ENCODE measurements at places on chromosomes 1 and 21. TPM values are rescaled to one million over a fixed set of nuclear protein-coding genes. Genes with fewer than 3 reads are reported as not detected.

Gene OR2W3
- 3.9 TPM for total RNA-seq

- no peak for DNase-seq
- peak overlapping the region; percentile 66 for H3K4me3 ChIP-seq
- no peaks in the 10 kb centered on the region for H3K27me3 ChIP-seq
- peak overlapping the region; percentile 81 for H3K27ac ChIP-seq
- no peaks in the 10 kb centered on the region for H3K36me3 ChIP-seq
- peaks cover 36% of the 10 kb centered on the region for H3K4me1 ChIP-seq
Measured at GRCh38 chr1:227728059-227728891, 6.8 kb downstream of the JMJD4 start.

- no peaks in the 10 kb centered on the region for H3K36me3 ChIP-seq
- DNase-seq: no peak
- no peaks in the 10 kb centered on the region for H3K4me1 ChIP-seq
Measured at GRCh38 chr1:199135901-199136300, 497.1 kb downstream of the PTPRC start.

DNA sequence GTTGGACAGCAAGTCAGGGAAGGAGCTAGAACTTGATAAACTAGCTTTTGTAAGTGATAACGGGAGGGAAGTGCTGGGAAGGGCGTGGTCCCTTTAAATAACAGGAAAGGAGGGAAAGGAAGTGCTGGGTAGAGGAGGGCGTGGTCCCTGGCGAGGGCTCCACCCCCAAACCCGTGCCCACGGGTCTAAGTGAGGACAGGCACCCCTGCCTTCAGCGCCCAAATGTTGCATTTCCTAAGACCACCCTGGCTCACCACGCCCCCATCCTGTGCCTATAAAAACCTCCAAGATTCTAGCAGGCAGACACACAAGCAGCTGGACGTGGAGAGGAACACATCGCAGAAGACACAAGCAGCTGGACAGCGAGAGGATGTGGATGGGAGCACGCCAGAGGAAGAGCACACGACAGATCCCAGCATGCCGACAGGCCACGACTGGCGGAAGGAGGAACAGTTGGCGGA, 58.5 kb downstream of the PALMD start:
- no peaks in the 10 kb centered on the region for H3K27me3 ChIP-seq
- no peak overlapping the region for H3K4me3 ChIP-seq
- H3K27ac ChIP-seq: no peak overlapping the region

GRCh38 chr1:220878191-220879075, 810 bp upstream of the HLX start:
- H3K27ac ChIP-seq: peak overlapping the region; percentile 94
- no peaks in the 10 kb centered on the region for H3K27me3 ChIP-seq
- DNase-seq: no peak
- peaks cover 41% of the 10 kb centered on the region for H3K4me1 ChIP-seq

- no peak overlapping the region for H3K4me3 ChIP-seq
- DNase-seq: no peak
- H3K36me3 ChIP-seq: no peaks in the 10 kb centered on the region
- H3K27ac ChIP-seq: no peak overlapping the region
- peaks cover 5% of the 10 kb centered on the region for H3K4me1 ChIP-seq
- no peaks in the 10 kb centered on the region for H3K27me3 ChIP-seq
Measured at GRCh38 chr1:232393010-232393409, 236.9 kb downstream of the SIPA1L2 start.

DNA sequence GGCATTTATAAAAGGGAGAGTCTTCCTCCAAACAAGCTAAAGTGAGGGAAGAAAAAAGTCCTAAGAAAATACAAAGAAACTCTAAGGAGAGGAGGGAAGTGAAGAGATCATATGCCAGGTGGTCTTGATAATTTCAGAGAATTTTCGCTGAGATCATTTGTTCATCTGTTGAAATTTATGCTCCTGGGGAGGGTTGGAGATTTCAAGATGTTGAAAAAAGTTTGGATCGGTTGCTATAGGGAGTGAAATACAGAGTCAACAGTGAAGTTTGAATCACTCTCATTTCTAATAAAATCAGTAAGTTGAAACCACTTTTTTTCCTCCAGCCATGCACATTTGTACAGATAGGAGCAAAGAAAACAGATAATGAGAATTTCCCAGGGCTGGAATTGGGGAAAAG, 299.1 kb upstream of the ADAMTS5 start:
- H3K27ac ChIP-seq: peak overlapping the region; percentile 2
- H3K27me3 ChIP-seq: no peaks in the 10 kb centered on the region
- no peak for DNase-seq
- H3K36me3 ChIP-seq: no peaks in the 10 kb centered on the region

DNA sequence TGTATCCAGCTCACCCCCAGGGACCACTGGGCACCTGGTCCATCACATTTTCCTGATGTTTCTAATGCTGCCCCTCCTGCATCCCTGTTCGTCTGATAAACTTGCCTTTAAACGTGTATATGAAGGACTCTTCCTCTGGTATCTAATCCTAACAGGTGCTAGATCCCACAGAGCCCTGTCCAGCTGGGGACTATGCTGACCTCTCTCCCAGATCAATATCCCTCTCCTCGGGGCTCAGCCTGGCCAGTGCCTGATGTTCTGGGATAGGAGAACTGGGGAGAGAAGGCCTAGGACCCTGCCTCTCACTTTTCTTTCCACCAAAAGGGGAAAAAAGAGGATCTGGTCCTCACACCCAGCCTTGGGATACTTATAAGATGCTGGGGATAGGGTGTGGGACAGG, 1.4 kb upstream of the SLC5A9 start:
- DNase-seq: no peak
- H3K4me1 ChIP-seq: peaks cover 4% of the 10 kb centered on the region
- H3K36me3 ChIP-seq: no peaks in the 10 kb centered on the region
- no peaks in the 10 kb centered on the region for H3K27me3 ChIP-seq
- no peak overlapping the region for H3K27ac ChIP-seq

Gene FCRL4
- total RNA-seq: not detected

- no peak overlapping the region for H3K27ac ChIP-seq
- DNase-seq: no peak
- H3K36me3 ChIP-seq: no peaks in the 10 kb centered on the region
- no peaks in the 10 kb centered on the region for H3K4me1 ChIP-seq
Measured at GRCh38 chr1:240189386-240189989, 97.8 kb downstream of the FMN2 start.

- H3K27ac ChIP-seq: peak overlapping the region; percentile 4
- no peaks in the 10 kb centered on the region for H3K27me3 ChIP-seq
- H3K4me1 ChIP-seq: peaks cover 39% of the 10 kb centered on the region
- DNase-seq: no peak
Measured at GRCh38 chr21:33844104-33844889, 71.3 kb downstream of the ATP5PO start.

GRCh38 chr1:205561501-205562203, 57.2 kb downstream of the CDK18 start:
- no peaks in the 10 kb centered on the region for H3K36me3 ChIP-seq
- no peaks in the 10 kb centered on the region for H3K27me3 ChIP-seq
- peaks cover 4% of the 10 kb centered on the region for H3K4me1 ChIP-seq
- no peak for DNase-seq

- DNase-seq: no peak
- no peak overlapping the region for H3K4me3 ChIP-seq
- no peaks in the 10 kb centered on the region for H3K36me3 ChIP-seq
- H3K27me3 ChIP-seq: no peaks in the 10 kb centered on the region
- H3K4me1 ChIP-seq: peaks cover 31% of the 10 kb centered on the region
- H3K27ac ChIP-seq: no peak overlapping the region
Measured at GRCh38 chr1:39951926-39952325, 3.0 kb upstream of the MFSD2A start.

Gene RGS4
- total RNA-seq: 6.9 TPM

Gene NMNAT1
- total RNA-seq: 7.6 TPM

DNA sequence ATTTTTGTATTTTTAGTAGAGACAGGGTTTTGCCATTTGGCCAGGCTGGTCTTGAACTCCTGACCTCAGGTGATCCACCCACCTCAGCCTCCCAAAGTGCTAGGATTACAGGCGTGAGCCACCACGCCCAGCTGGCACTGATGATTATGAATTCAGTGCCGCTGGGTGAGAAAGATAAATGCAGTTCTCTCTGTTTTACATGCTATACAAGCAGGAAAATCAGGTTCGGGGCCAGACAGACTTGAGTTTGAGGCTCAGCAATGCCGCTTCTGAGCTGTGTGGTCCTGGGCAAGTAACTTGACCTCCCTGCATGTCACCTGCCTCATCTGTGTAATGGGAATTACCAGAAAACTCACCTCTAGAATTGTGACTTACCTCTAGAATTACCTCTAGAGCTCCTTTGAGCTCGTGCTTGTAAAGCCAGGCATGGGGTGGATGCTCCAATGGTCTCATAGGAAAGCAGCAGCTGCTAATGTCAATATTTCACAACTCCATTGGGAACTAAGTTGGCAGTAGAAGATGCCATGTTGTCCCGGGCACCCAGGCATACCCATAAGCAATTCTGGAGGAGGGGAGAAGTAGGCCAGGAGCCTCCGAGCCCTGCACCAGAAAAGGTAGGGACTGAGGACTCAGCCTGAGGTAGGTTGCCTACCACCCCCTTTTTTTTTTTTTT, 119.8 kb upstream of the SLC25A33 start:
- no peak overlapping the region for H3K4me3 ChIP-seq
- DNase-seq: no peak
- H3K4me1 ChIP-seq: peaks cover 6% of the 10 kb centered on the region
- no peaks in the 10 kb centered on the region for H3K36me3 ChIP-seq

Gene SYT14
- total RNA-seq: 0.49 TPM

Gene LCE3D
- 57.5 TPM for total RNA-seq

Gene DENND4B
- total RNA-seq: 42.7 TPM

DNA sequence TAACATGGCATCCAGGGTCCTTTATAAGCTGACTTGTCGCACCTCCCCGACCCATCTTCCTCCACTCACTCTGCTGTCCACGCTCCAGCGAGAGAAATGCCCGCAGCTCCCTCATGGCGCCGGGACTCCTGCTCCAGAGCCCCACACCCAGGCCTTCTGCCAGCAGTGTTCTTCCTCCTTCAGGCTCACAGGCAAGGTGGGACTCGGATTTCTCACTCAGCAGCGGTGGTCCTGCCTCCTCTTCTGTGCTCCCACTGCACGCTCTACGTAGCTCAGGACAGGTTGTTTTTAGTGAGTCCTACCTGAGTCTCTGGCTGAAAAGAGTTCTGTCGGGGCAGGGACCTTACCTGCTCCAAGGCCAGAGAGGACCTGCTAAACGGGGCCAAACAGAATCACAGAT, 11.2 kb downstream of the THEMIS2 start:
- H3K4me3 ChIP-seq: no peak overlapping the region
- H3K4me1 ChIP-seq: no peaks in the 10 kb centered on the region
- H3K27me3 ChIP-seq: no peaks in the 10 kb centered on the region
- DNase-seq: no peak

Gene S100A1
- not detected for total RNA-seq

- no peak overlapping the region for H3K4me3 ChIP-seq
- H3K36me3 ChIP-seq: peaks cover under 1% of the 10 kb centered on the region
- no peak for DNase-seq
- no peaks in the 10 kb centered on the region for H3K27me3 ChIP-seq
Measured at GRCh38 chr1:111142356-111142975, 2.4 kb downstream of the CEPT1 start.

Gene SPRR2B
- not detected for total RNA-seq

Gene TMEM269
- total RNA-seq: not detected

DNA sequence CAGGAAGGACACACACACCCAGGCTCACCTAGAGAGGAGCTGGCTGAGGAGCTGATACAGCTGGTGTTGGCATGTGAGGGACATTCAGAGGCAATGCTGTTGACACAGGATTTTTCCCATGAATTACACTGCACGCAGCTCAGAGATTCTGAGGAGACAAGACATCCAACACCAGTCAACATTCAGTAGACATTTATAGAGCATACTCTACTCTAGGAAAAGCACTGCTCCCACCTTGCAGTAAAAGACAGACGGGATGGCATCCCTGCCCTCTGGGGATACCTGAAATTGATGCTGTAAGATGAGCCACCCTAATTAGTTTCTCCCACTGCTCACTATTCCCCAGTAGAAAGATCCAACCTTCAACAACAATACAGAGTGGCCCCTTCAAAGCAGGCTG, 5.1 kb downstream of the LYPD8 start:
- H3K36me3 ChIP-seq: no peaks in the 10 kb centered on the region
- no peaks in the 10 kb centered on the region for H3K4me1 ChIP-seq
- H3K4me3 ChIP-seq: no peak overlapping the region
- no peak for DNase-seq
- no peaks in the 10 kb centered on the region for H3K27me3 ChIP-seq
- no peak overlapping the region for H3K27ac ChIP-seq

DNA sequence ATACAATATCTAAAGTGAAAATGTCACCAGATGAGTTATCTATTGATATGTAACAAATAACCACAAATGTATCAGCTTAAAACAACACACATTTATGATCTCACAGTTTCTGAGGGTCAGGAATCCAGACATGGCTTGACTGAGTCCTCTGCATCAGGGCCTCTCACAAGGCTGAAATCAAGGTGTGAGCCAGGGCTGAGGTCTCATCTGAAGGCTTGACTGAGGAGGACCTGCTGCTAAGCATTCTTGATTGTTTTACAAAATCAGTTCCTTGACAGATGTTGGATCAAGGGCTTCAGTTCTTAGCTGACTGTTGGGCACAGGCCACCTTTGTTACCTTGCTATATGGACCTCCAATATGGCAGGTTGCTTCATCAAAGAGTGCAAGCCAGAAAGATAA, 483.7 kb downstream of the CAMTA1 start:
- DNase-seq: no peak
- no peak overlapping the region for H3K4me3 ChIP-seq
- no peaks in the 10 kb centered on the region for H3K4me1 ChIP-seq
- no peaks in the 10 kb centered on the region for H3K36me3 ChIP-seq
- H3K27me3 ChIP-seq: no peaks in the 10 kb centered on the region

- no peak for DNase-seq
- peak overlapping the region; percentile 52 for H3K4me3 ChIP-seq
- H3K36me3 ChIP-seq: no peaks in the 10 kb centered on the region
- H3K27ac ChIP-seq: peak overlapping the region; percentile 86
Measured at GRCh38 chr1:207911856-207912760, 1.2 kb upstream of the CD34 start.

DNA sequence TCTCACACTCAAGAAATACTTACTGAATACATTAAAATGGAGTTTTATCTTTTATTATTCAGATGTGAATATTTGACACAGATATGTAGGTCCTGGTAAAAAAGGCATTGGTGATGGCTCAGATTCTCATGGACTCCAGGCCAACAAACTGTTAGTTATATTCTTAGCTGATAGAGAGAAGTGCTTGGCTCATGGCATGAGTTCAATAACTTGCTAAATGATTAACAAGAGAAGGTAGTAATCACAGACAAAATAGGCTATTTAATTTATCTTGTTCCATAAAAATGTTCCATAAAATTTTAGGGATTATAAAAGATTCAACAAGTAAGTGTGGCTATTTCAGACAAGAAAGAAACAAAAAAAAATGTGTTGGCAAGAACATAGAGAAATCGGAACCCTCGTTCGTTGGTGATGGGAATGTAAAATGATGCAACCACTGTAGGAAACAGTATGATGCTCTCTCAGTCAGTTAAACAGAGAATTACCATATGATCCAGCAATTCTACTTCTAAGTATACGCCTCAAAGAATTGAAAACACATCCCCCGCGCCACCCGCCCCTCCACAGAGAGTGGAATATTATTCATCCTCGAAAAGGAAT, 737.8 kb upstream of the ADAMTS5 start:
- no peaks in the 10 kb centered on the region for H3K36me3 ChIP-seq
- no peak overlapping the region for H3K4me3 ChIP-seq
- DNase-seq: no peak
- H3K27me3 ChIP-seq: no peaks in the 10 kb centered on the region
- peak overlapping the region; percentile 35 for H3K27ac ChIP-seq

- H3K36me3 ChIP-seq: no peaks in the 10 kb centered on the region
- DNase-seq: no peak
- H3K4me3 ChIP-seq: no peak overlapping the region
- no peaks in the 10 kb centered on the region for H3K27me3 ChIP-seq
- peaks cover 29% of the 10 kb centered on the region for H3K4me1 ChIP-seq
- no peak overlapping the region for H3K27ac ChIP-seq
Measured at GRCh38 chr1:119784191-119784781, 15.6 kb upstream of the HMGCS2 start.
